ENCODE measurements at places on chromosomes 16 and 17.

DNA sequence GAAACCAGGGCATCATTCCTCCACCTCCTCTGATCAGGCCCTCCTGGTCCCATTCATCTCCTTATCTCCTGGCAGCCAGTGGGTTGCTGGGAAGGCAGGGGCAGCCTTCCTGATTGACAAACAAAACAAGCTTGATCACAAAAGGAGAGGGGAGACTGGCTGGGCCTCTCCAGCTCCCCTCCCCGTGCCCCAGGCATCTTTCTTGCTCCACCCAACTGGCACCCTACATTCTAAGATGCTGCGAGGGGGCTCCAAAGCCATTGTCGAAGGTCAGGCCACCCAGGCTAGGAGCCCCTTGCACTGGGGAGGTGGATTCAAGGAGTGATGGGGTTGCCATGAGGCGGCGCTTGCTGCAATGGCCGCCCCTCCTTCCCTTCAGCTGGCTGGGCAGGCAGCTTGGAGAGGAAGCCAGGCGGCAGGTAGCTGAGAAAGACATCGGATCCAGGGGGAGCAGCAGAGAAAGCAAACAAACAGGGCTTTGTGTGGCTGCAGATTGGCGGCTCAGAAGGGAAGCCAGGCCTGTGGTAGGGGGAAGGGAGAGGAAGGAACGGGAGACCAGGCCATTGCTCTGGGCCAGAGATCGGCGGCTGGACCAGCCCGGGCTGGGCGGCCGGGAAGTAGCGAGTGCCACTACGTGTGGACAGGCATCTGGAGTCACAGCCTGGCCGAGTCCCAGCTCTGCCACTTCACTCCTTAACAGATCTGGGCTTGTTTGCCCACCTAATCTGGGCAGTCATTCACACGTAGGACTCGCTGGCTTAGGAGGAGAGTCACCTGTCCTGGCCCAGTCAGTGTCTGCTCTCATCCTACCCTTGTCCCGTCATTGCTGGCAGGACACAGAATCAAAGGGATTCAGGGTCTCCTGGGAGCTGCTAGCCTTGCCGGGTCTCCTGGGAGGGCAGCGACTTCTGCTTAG, 12.3 kb downstream of the RAI1 start:
- DNase-seq = no peak

DNA sequence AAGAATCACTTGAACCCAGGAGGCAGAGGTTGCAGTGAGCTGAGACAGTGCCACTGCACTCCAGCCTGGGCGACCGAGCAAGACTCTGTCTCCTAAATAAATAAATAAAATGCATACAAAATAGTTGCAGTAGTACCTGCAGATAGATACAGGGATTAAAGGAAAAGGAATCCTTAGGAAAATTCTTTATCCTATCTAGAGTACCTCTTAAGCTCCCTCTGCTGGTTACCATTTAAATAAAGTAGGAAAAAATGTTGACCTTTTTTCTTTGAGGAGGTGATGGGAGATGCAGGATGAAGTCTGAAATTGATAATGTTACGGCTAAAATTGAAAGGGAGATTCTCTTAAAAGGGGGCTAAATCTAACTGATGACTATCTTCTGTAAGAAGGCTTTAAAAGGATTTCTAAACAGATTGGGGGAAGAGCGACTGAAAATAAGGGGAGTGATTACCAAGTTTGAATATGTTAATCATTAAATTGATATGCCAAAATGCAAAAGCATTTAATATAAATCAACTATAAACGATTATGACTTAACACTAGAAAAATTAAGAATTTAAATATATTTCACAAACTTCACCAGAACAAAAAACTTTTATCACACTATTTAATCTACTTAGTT, 29.4 kb downstream of the C16orf87 start:
- no peak for DNase-seq

GRCh38 chr17:47692895-47693730, 848 bp upstream of the TBKBP1 start:
- no peak for DNase-seq

DNA sequence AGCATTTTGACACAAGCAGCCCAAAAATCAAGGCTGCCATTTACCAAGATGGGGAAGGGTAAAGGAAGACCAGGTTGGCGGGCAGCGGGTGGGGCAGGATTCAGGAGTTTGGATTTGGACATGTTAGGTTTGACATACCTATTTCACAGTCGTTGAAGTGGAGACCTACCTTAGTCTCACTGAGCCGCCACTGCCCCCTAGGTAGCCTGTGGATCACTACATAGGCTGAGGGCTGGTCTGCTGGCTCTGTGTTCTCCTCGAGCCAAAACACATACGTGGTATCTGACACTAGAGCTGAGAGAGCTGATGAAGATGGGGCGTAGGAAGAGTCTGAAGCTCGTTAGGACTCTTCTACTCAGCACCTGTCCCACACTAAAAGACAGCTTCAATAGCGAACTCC, 115.1 kb downstream of the HIC1 start:
- DNase-seq = no peak

DNA sequence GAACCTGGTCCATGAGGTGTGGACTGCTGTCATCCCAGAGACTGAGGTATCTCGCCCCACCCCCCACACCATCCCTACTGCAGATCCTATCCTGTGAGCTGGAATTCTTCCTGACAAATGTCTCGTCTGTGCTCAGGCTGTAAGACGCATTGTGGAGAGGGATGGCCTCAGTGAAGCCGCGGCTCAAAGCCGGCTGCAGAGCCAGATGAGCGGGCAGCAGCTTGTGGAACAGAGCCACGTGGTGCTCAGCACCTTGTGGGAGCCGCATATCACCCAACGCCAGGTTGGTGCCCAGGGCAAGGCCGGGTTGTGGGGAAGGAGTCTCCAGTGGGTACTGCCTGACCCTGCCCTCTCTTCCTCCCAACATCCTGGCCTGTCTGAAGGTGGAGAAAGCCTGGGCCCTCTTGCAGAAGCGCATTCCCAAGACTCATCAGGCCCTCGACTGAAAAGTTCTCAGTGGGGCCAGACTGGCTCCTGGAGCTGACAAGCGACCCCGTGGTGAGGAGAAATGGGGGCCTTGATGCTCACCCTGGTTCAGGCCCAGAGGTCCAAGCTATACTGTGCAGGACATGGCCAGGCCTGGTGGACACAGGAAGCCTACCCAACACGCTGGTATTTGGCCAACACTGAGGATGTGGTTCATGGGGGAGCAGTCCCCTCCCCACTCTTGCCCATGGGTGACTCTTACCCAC, 1.2 kb upstream of the MLX start:
- no peak for DNase-seq

GRCh38 chr16:57807968-57808528, 5.8 kb upstream of the KIFC3 start:
- no peak for DNase-seq

- no peak for DNase-seq
Measured at GRCh38 chr17:5499476-5500231, 13.3 kb downstream of the MIS12 start.

DNA sequence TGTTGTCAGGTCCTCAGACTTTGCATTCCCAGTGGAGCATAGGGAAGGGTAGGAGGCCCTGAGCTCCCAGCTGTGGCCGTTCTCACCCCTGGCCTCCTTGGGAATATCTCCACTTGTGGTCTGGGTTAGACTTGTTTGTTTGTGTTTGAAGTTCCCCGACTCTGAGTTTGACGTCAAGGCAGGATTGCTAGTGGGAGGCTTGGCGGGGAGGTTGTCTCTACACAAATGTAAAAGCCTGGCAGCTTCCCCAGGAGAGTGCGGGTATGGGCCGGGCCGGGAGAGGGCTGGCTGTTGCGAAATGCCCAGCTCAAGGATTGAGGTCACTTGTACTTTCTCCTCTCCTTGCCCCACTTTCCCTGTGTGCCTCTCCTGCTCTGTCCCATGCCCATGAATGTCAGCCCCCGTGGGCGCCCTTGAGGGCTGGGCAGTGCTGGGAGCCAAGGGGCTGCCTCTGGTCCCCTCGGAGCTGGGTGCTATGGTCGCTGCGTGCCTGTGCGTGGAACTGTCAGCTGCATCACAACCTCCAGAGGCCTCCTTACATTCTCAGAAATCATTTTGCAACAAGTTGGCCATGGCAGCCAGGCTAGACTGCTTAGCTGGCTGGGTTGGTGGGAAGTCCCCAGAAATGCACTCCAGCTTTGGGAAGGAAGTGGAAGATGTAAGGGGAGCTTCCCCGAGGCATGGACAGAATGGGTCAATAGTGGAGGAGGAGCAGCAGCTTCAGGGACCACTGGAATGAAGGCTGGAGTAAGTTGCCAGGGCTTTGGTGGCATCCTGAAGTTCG, 84.3 kb downstream of the KSR1 start:
- DNase-seq = no peak

GRCh38 chr16:84286578-84287240, 8.0 kb upstream of the WFDC1 start:
- no peak for DNase-seq

DNA sequence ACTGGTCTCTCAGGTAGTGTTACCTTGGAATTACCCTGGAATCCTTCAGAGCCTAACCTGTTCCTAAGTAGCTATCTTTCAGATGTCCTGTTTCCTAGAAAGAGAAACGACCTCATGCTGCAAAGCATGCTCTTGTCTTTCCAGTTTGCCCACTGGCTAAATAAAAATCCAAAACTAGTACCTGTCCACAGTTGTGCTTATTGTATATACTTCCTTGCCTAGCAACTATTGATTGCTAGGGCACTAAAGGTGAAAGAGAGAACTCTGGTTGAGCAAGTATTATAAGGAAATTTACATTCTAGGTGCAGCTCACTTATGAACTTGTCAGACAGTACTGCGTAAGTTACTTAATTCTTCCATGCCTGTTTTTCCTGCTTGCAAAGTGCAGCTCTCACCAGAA, 38.5 kb downstream of the LIG3 start:
- DNase-seq = no peak

- DNase-seq = no peak
Measured at GRCh38 chr16:68420366-68420942, 27.9 kb downstream of the SMPD3 start.

- DNase-seq = no peak
Measured at GRCh38 chr16:86905302-86905701, 327.0 kb downstream of the FOXL1 start.
